ENCODE measurements at places on chromosomes 5 and 9.

DNA sequence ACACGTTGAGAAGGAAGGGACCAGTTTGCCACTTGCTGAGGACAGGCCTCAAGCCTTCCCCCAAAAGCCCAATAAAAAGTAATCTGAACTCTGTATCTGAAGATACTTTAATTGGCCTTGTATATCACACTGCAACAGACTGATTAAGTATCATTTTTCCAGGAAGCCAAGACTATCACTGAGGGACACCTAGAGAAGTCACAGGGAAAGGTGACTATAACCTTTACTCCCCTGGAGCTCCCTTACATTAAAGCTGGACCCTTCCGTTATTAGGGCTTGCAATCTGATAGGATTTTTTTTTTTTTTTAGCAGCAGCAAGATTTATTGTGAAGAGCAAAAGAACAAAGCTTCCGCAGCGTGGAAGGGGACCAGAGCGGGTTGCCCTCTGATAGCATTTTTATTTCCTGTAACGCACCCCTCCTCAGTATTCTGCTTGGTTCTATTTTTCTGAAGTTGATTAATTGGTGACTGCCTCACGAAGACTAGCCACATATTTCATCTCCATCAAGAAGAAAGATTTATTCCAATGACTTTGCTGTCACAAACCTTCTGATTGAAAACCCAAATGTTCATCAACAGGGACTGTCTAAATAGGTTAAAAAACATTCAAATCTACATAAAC, 2.7 kb downstream of the CDC14B start:
- DNase-seq, result no peak

DNA sequence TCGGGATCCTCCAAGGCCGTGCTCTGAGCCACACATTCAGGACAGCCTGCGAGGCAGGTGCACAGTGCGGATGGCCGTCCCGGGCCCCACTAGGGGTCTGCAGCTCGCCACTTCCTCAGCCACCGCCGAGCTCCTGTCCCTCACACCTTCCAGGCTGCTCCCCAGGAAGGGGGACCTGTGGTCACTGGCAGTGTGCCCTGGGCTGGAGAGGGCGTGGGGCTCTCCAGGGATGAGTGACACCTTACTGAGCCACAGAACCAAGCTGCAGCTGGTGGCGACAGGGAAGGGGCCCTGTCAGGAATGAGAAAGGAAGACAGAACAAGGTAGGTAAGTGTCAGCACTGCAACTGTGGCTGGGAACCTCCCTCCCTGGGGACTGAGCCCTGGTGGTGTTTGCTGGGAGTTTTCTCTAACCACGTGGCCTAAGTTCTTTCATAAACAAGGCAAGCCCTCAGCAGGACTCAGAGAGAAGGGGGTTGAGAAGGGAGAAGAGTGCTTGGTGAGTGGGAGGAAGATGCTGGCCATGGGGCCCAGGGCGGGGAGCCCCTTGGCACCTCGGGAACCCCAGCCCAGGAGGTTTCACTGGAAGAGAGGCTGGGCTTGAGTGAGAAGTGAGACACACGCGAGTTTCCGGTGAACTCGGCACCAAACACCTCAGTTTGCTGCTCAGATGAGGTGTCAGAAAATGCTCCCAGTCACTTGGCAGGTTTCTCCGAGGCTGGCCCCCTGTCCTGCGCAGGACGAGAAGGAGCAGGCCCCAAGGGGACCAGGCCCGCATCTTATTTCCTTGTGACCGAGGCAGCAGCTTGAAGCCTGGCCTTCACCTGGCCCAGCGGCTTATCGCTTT, 5.2 kb downstream of the IL13 start:
- DNase-seq, result no peak

DNA sequence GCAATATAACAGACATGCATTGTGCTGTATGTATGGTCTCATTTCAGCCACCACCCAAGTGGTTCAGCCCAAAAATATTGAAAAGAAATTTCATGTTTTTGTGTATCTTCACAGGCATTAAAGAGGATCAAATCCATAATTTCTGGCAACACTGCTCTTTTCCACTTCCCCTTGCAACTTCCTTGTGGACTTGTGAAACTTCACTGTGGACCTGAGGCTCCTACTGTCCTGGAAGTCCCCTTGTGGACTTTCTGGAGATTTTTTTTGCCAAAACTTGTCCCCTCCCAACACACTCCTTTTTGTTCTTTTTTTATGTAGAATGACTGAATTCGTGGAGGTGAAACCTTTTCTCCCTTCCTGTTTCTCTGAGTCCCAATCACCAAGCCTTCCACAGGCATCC, 14.3 kb downstream of the OTULINL start:
- DNase-seq, result no peak

DNA sequence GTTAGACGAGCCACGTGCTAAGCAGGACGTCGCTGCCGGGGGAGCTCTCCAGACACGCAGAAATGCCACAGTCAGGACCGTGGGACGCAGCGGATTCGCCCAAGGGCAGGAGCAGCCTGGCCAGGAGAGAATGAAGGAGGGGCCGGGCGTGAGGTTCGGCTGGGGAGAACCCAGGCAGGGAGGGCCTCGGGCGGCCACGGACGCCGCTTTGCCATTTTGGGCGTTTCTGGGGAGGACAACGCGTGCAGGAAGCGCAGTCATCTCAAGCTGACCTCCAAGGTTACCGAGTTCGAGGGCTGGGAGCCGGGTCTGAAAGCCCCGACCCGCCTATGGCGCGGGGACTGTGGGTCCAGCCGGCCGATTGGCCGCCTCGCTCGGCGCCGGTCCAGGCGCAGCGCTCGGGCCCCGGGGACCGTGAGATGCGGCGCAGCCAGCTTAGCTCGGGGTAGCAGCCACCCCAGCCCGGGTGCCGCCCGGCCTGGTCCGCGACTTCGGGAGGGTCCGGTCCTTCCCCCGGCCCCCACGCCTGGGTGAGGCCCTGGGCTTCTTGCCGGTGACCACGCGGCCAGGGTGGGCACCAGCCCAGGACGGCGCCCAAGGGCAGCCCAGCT, 760 bp upstream of the MAN1B1 start:
- DNase-seq, result no peak
